ENCODE measurements at places on chromosomes 4 and X.

DNA sequence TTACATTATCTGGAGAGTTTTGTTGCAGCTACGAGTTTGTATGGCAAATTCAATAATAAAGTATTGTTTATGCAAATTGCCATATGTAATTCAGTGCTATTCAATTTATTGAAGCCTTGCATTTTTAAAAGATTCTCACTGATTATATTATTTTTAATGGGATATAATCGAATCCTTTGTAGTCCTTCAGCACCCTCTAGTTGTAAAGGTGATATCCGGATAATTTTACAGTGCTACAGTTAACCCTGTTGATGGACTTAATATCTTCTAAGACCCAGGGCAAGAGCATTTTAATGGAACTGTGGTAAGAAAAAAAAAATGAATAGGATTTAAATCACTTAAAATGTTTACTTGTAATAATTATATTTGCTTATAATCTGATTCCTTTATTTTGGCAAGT is 48.5 kb upstream of the GRIA2 start:
- DNase-seq: no peak

DNA sequence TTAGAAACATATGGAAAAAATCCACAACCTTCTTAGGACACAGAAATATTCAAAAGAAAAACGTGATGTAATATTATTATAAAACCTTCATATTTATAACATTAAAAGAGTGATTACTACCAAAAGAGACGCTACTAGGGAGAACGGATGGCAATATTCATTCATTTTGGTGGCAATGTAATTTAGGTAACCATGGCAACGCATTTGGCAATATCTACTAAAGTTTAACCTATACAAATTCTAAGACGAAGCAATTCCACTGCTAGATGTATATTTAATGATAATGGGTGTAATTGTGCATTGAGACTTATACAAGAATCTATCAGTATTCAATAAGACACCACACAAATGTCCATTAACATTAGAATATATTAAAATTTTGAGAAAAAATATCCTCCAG is 709.4 kb downstream of the ARAP2 start:
- no peak for DNase-seq

DNA sequence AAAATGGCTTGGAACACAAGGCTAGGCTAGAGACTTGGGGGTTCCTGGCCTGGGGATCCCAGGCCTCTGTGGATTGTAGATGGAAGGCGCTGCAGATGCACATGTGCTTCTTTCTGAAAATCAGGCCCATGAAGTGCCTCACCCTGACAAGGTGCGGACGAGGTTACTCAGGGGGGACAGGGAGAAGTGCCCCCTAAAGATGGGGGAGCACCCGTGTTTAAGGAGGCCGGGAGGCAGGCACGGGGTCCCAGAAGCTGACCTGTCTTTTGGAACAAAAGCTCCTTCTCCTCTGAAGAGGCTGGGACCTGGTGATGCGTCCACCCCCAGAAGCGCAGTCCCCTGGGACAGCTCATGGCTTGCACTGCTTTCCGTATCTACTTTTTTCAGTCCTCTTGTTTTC is 2.4 kb downstream of the PDZD4 start:
- no peak for DNase-seq

- no peak for DNase-seq
These were observed 1710.5 kb upstream of the TENM3 start for GRCh38 chr4:180532691-180533090.

DNA sequence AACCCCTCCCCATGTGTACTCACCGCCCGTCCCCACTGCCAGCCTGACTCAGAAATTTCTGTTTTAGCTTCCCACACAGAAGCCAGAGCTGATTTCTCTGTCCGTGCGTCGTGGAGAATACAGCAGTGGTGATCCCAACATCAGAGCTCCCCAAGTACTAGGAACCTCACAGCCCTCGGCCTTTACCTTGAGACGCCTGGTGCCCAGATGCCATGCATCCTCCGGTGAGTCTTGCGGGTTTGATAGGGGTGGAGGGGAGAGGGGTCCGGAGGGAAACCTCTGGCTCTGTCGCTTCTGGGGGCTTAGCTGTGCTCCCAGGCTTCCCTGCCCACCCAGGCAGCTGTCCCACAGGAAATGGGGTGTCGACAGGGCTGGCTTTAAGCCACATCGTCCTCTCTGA is 2.1 kb downstream of the LOC101059915 start:
- DNase-seq: no peak

GRCh38 chr4:73034896-73035295 is 34.6 kb downstream of the COX18 start:
- no peak for DNase-seq

GRCh38 chr4:68373513-68373912 is 23.6 kb upstream of the YTHDC1 start:
- peak; percentile 68 for DNase-seq

- no peak for DNase-seq
These were observed 60.5 kb downstream of the CPE start for GRCh38 chr4:165439344-165439743.

GRCh38 chr4:16573206-16573605 is 325.2 kb downstream of the LDB2 start:
- no peak for DNase-seq

DNA sequence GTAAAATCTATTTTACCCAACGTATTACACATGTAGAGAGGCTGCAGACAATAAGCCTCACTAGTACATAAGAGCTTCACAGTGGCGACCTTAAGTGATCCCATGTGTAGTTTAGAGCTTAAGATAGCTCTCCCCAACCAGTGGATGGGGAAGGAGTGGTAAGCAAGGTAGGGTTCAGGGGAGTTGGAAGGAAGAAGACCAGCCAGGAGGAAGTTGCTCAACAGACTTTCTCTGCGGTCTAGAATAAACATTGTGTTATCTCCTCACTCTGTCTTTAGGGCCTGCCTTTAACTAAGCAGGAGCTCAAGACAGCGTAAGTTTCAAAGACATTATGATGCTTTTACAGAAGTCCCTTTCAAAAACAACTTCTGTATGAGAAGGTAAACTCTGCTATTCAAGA is 16.8 kb downstream of the MEPE start:
- no peak for DNase-seq

- no peak for DNase-seq
These were observed 76.1 kb downstream of the KLHL8 start for GRCh38 chr4:87144356-87144755.

DNA sequence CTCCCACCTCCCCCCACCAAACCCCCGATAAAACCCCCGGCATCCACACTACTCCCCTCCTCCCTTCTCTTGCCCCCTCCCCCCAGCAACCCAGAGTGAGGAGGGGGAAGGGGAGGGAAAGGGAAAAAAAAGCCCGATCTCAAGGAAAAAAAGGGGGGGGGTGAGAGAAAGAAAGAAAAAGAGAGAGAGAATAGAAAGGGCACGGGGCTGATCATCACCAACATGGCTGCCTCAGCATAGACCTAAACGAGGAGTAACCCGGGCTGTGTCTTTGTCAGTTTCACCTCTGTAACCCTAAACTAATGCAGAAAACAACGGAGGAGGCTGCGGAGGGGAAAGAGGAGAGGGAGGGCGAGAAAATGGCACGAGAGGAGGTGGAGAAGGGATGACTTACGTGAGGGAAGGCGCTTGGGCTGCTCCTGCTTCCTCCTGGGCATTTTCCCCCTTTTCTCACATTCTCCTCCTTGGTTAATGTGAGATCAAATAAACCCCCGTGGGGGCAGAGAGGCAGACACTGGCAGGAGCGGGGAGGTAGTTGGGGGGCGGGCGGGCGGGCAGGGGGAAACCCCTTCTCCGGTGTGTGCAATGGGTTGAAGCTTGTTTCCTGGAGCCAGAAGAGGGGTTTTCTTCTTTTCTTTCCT is 532 bp downstream of the ZNF827 start:
- no peak for DNase-seq

DNA sequence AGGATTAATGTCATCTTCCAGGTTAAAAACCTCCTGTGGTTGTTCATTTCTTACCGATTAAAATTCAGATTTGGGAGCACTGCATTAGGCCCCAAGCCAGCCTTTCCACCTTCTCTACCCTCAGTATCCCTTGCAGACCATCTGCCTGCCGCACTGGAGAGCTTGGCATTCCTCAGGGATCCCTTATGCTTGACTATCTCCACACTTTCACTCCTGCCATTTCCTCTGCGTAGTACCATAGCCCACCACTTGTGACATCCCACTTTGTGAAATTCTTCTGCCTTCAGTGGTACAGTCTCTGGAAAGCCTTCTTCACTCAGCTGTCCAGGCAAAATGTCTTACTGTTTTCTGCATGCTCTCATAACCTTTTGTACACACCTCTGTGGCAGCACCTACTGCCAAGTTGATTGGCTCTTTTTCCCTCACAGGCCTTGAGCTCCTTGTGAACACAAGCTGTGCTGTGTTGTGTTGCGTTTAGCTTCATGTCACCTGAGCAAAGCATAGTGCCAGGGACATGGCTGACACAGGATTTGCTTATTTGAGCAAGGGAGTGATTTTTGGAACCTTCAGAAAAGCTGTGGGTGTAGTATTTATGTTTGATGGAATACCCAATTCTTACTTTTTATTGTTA is 156.4 kb downstream of the ARX start:
- DNase-seq: no peak

DNA sequence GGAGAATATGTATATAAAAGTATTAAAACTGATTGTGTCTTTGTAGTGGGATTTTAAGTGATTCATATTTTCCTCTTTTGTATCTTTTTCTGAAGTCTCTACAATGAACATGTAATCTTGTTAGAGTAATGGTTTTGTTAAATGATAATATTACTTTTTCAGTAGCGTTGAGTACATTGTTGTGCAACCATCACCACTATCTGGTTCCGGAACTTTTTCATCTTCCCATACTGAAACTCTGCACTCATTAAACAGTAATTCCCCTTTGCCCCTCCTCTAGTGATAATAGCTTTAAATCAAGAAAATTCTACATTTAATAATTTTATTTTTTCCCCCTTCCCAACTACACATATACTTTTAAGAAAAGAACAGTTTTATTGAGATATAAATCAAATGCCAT is 23.3 kb downstream of the SHROOM3 start:
- DNase-seq: no peak

GRCh38 chr4:112183252-112183651 is 38.0 kb downstream of the FAM241A start:
- DNase-seq: no peak

- DNase-seq: no peak
These were observed 77.4 kb upstream of the MID1 start for GRCh38 chrX:10697616-10698317.

DNA sequence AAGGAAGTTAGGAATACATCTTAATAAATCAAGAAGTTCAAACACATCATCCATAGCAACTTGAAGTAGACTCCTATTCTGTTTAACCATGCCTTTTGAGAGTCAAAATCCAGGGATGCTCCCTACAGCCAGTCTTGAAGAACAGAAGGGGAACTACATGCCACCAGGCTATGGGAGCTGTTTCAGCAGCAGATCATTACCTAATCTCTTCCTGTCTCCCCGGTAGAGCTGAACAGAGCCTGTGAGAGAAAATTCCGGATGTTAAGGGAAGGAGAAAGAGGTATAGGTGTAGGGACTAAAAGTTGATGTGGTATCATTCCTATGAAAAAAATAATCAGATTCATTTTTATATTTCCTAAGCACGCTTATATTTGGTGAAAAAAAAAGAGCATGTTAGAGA is 352.2 kb downstream of the SPRY1 start:
- no peak for DNase-seq

DNA sequence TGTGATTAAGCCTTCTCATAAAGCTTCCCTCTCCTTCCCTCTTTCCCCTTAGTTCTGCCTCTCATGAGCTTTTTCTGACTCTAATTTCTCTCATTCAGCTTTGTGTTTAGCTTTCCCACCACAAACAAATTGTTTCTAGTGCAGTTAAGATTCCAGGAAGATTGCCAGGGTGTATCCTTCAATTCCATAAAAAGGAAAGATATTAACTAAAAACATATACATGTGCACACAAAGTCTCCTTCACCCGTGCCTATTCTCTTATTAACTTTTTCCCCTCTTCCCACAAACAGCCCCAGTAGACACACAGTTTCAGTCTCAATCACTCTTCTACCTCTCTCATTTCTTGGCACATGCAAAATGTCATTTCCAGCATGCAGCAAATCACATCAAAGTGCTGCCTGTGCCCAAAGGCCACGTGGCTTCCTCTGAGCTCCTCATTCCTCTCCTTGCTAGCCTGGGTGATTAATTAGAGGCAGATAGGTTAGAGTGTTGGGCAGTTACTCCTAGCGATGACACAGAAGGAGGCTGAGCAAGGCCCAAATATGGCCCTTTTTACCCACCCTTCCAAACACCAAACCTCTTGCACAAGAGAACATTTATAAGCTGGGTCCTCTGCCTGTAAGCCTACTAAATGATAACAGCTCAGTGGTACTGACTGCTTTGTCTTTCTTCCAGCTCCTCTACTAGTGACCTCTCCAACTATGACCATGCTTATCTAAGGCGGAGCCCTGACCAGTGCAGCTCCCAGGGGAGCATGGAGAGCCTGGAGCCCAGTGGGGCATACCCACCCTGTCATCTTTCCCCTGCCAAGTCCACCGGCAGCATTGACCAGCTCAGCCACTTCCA is 159.6 kb downstream of the SOWAHB start:
- no peak for DNase-seq

GRCh38 chrX:151712253-151712652 is 3.6 kb upstream of the FATE1 start:
- DNase-seq: no peak

DNA sequence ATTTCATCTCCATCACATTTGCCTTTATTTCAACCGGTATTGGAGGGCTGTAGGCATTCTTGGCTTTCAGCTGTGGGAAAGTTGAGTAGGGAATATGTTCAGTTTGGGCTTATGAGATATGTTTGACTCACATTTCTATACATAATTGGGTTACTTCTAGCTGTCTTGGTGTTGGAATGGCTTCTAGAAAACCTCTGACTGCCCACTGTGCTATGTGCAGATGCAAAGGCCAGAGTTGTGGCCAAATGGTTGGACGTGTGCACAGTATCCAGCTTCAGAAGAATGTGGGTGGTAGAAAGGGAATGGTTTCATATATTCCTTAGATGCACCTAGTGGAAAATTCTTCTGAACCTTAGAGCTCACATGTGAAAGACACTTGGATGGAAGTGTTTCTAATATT is 92.6 kb upstream of the H2AZ1 start:
- DNase-seq: no peak
